Activated T-helper 1 cell treated with anti-CD3 and anti-CD28 coated beads, Interleukin-12 subunit alpha, Interleukin-12 subunit beta, Interleukin-2, Interleukin-4 antibody, amounts not matched to agents 30 ng/mL and 10 ng/mL and 1 ng/mL, durations not matched to agents 14 hours and 24 hours and 36 hours (primary cell): ENCODE measurements at places on chromosomes 3 and 15.

DNA sequence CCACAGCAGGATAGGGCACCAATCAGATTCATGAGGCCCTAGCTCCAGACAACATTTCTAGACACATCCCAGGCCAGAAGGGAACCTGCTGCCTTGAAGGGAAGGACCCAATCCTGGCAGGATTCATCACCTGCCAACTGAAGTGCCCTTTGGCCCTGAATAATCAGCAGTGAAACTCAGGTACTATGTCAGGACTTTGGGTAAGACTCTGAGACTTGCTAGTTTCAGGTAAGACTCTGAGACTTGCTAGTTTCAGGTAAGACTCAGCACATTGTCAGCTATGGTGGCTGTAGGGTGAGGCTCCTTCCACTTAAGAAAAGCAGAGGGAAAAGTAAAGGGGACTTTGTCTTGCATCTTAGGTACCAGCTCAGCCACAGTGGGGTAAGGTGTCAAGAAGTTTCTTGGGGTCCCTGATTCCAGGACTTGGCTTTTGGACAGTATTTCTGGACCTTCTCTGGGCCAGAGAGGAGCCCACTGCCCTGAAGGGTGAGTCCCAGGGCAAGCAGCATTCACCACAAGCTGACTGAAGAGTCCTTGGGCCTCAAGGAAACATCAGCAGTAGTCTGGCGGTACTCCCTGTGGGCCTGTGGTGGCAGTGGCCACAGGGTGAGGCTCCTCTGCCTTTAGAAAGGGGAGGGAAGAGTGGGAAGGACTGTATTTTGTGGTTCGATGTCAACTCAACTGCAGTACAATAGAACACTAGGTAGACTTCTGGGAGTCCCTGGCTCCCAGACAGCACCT lies 13.7 kb upstream of the COL8A1 start:
- no peak for DNase-seq

DNA sequence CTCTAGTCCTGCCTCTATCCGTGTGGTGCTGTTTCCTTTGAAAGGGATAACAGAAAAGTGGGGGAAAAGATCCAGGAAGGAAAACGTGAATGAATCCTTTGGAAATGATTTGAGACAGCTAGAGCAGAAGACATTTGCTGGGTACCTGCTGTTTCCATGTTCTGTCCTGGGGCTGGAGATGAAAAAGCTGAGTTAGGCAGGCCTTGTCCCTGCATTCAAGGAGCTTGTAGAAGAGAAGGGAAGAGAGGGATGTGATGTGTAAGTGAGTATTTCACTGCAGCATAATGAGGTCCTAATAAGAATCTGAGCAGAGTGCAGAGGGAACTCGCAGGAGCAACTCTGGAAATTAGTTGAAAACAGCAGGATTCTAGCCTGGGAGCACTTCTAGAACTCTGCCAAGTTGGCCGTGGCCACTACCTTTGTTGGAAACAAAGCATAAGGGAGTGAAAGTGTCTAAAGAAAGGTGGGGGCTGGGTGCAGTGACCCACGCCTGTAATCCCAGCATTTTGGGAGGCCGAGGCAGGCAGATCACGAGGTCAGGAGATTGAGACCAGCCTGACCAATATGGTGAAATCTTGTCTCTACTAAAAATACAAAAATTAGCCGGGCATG lies 13.8 kb upstream of the SEMA4B start:
- DNase-seq: no peak

- no peak for DNase-seq
Measured at GRCh38 chr15:37524601-37525000, 409.8 kb upstream of the TMCO5A start.

GRCh38 chr3:146024260-146024659 lies 136.7 kb downstream of the PLOD2 start:
- no peak for DNase-seq

GRCh38 chr15:41512940-41513505 lies 604 bp downstream of the LTK start:
- DNase-seq: peak; percentile 23

DNA sequence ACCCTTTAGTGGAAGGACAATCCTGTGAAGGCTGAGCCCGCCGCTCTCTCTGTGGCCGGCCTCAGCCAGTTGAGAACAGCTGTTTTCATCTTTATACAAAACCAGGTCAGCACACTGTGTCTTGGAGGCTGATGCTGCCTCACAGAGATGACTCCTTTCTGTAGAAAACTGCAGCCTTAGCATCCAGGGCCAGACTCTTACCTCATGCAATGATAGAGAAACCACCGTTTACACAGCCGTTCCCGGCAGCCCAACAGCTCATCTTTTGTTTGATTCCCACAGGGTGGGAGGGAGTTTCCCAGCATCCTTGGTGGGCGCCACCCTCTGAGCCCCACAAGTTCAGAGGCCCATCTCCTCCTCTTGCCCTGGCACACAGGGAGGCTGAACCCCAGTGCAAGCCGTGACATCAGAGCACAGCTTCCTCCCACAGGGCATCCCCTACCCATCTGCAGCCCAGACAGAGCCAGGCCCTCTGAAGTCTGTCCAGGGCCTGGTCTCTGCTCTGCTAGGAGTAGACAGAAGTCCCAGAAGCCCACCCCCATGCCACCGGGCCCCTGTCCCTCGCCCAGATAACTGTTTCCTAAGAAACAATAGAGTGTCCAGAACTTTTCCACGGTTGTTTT lies 105.0 kb downstream of the LRRK1 start:
- DNase-seq: no peak

GRCh38 chr3:52280050-52280461 lies 1.6 kb upstream of the WDR82 start:
- no peak for DNase-seq

GRCh38 chr3:57160765-57161538 lies 4.2 kb downstream of the IL17RD start:
- no peak for DNase-seq

DNA sequence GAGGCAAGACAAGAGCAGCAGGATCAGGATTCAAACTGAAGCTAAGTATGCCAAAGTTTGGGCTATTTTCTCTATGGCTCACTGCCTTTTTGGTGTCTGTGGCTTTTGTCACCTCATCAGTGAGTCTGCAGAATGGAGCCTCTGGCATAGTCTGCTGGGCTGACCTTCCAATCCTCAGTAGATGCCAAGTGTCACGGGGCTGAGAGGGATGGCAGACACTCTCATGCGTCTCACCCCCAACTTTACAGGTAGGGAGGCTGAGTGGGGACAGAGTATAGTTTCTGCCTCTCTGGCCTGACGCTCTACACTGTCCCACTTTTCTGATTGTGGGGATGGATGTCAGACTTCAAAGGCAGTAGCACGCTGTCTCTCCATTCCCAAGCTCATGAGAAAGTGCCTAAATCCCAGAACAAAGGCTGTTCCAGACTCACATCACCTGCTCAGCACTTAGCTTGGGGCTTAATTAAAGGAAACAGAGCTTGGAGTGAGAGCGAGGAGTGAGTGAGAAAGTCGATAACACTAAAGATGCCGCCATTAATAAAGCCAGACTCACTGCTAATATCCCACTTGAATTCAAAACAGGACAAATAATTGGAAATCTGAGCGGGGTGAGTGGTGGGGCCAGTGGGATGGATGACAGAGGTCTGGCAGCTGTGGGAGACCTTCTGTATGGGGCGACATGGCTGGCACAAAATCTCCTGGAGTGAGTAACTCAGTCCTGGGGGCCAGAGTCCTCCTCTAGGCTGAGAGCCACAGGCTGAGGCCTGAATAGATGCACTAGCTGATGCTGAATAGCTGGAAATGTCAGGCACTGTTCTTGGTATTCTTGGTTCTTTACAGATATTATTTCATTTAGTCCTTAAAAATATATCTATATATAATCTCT lies 78.4 kb upstream of the MRPS22 start:
- no peak for DNase-seq

DNA sequence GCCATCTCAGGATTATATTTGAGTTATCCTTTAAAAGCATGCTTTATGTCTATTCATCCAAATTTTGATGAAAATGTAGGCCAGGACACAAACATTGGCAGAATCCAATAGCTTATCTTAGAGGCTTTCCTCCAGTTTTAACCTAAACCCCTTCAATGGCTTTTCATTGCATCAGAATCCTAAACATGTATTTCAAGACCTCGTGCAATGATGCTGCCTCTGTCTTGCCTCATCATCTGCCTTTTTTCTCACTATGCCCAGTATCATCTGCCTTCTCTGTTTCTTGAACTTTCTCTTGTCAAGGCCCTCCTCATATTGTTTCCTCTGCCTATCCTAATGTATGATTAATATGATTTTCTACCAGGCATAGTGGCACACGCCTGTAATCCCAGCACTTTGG lies 76.1 kb upstream of the MAP4 start:
- DNase-seq: no peak

DNA sequence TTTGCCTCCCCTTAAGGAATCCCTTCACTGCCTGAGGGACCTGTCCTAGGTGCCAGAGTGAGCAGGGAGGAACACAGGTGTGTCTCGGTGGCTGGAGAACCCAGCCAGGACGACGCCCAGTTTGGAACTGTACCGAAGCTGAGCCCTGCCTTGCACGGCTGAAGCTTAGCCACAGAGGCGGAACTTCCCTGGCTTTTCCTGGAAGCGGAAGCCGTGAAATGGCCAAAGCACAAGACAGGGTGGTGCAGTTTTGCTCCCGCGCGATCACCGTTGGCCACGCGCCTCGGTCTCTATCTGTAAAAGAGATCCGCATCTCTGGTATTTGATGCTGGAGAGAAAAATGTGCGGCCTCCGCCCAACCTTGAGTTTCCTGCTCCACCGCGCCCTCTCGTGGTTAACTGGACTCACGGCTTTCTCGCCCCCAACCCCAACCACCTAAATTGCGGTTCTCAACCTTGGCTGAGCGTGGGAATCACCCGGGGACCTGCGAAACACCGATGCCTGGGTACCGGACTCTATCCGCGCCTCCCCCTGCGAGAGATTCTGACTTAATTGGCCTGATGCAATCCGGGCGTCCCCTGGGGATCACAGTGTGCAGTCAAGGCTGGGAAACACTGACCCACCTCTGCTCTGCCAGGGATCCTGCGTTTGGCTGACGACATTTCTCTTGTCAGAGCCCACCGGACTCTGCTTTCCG lies 70.7 kb upstream of the ABHD2 start:
- peak; percentile 70 for DNase-seq
